ENCODE measurements at places on chromosomes 12 and 14.

- peak; percentile 79 for DNase-seq
These were observed 3.2 kb upstream of the ZNF839 start for GRCh38 chr14:102316338-102316742.

DNA sequence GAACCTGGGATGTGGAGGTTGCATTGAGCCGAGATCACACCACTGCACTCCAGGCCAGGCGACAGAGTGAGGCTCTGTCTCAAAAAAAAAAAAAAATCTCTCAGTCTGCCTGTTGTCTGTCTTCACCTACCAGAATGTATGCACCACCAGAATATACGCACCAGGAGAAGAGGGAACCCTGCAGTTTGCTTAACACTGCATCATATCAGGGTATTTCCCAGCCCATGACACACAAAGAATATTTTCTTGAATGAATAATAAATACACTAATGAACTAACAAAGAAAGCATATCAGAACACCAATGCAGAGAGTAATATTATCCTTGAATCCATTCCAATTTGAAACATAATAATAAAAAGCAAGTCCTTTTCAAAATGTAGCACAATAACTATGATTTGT, 44.2 kb upstream of the FOXN3 start:
- DNase-seq = no peak

DNA sequence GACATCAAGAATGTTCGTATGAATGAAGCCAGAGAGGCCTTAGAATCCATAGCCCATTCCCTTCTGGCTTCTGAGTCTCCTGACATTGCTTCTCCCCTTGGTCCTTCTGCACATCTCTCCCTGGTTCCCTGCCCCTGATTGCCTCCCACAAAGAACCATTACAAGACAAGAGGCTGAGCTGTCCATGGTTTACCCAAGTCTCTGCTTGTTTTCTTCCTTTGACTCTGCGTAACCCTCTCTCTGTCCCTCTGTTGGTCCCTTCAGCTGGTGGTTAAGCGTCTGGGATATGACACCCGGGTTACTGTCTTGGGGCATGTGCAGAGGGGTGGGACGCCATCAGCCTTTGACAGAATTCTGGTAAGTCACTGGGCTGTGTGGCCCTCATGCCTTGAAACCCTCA, 15.9 kb downstream of the PFKM start:
- DNase-seq = no peak

- no peak for DNase-seq
These were observed 26.8 kb downstream of the PLBD1 start for GRCh38 chr12:14540801-14541462.

DNA sequence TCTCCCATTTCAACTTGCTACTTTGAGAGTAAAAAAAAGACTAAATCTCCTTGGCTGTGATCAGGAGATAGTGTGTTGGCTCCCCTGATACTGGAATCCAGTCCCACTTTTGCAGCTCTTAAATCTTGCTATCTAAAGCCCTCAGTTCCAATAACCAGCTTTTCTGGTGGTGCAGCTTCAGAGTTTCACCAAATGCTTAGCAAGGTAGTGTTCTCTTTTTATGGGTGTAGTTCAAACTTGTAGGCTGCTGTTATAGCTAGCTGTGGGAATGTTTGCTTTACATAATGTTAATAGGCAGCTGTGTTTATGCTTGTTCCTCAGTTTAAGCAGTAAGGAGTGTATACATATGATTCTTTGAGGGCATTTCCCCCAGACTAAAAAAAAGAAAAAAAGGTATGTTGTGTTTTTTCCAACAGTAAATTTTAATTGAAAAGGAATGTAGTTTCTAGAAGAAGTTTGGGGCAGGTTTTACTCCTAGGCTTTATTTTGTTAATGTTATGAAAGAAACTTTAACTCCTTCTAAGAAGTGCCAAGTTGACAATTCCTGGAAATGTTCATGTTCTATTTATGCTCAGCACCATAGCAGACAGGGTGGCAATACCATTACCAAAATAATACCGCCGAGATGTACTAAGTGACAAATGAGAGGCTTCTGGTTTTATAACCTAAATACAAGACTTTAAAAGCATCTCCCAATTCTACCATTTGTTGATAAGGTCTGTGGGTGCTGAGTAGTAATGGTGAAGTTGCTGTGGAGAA, 12.1 kb downstream of the CRADD start:
- DNase-seq = peak; percentile 27

DNA sequence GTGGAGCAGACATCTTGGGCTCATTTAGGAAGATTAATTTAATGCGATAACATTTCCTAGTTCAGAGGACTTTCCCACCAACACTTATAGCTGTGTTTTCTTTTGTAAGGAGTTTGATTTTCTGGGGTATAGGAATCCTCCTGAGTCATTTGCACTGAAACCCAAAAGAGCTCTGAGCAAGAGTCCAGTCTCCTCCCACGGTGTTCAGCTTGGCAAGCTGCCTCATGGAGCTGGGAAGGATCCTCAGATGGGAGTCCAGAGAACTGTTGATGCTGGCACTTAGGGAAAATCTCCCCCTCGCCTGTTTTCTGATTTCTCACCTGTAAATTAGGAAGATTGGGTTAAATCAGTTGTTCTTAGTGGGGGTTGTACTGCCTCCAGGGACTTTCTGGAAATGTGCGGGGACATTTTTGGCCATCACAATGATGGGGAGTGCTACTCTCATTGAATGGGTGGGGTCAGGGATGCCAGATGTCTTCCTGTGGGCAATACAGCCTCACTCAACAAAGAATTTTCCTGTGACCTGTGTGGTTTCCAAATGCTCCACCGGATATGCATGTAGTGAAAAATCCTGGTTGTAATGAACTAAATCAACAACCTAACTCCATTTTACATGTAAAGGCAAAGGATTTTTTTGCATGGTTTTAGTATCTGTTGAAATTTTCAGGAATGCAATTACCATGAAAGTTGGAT, 150.6 kb downstream of the ADCK1 start:
- no peak for DNase-seq

DNA sequence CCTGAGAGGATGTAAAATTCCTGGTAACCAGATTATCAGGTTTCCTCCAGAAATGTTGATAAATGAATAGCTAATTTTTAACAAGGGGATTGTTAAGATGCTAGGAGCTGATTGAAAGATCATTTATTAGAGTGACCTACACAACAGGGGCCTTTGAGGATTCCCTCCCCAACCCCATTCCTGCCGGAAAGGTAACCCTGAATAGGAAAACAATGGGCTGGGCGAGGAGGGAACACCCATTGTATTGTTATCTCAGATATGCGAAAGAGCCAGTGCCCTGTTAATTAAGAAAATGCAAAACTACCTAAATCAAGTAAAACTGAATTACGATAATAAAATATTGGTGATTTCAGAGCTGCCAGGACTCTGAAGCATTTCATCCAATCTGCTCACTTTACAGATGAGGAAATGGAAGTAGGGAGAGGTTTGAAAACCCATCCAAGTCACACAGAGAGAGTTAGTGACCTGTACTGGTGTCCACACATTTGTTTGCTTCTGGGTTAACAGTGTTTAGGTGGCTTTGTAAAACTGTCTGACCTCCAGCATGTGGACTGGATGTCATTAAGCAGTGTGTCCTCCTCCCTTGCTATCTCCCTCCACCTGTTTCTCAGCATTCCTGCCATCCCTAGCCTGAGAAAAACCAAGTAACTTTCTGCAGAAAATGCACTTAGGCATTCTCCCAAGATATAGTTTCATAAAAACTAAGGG, 214.8 kb downstream of the TTC6 start:
- no peak for DNase-seq

- no peak for DNase-seq
These were observed 24.8 kb upstream of the AKAP5 start for GRCh38 chr14:64440494-64440893.

- no peak for DNase-seq
These were observed 759.7 kb downstream of the GALC start for GRCh38 chr14:87233266-87233665.

- DNase-seq = no peak
These were observed 200.2 kb downstream of the TRHDE start for GRCh38 chr12:72472350-72472749.
